ENCODE measurements at places on chromosomes 11 and 22.
A peak's percentile ranks its signal among the peaks of the same experiment; 100 is the strongest.

DNA sequence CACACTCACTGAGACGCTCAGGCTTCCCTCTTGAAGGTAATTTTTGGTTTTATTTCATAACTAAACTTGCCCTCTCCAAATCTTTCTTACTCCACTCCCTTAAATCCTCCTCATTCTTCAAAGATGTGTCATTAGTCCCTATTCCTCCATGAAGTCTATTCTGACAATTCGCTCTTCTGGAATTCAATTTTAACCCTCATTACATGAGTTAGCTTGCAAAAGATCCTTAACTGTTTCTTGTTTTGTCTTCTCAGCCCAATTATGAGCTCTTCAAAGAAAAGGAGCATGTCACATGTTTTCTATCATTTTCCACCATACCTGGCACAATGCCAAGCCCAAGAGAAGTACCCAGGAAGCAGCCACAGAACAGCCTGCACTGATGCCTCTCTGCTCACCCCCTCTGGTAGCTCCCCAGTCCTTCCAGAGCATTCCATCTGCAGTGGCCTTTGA is 13.0 kb downstream of the GALNT18 start:
- DNase-seq = no peak

GRCh38 chr11:70651031-70651430 is 252.7 kb downstream of the CTTN start:
- DNase-seq = no peak

DNA sequence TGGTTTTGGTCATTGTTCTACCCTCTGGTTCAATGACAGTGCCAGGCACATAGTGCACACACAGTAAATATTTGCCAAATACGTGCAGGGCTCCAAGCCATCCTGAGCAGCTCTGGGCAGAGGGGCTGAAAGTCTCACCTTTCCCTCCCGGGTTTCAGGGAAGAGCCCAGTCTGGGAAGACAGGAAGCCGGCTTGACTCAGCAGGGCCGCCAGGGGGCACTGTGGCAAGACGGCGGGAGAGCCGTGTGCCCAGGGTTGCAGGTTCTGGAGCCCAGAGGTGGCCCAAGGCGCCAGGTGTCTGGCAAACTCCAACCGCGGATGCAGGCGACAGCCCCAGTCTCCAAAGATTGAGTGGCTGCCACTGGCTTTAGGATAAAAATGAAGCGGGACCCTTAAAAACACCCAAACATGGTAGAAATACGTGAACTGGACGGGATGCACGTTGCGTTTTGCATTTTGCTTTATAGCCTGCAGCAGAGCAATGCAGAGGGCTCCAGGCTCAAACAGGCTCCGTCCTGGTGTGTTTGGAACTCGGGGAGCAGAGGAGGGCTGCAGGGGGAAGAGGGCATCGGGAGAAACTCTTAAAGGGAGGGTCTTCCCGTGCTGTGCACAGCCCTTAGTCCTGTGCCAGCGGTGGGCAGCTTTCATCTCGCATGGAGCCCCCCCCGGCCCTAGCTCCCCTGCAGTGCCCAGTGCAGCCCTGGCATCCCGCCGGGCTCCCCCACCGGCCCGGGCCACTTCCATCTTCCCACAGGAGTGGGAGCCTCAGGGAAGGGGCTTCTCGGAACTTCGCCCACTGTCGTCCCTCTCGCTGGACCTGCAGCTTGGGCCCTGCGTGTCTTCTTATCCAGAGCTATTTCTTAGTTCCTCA is 10.7 kb downstream of the KRTAP5-5 start:
- peak; percentile 39 for DNase-seq

- no peak for DNase-seq
These were observed 167.2 kb downstream of the TRIM29 start for GRCh38 chr11:119970555-119971304.

- DNase-seq = no peak
These were observed 55.5 kb upstream of the USP47 start for GRCh38 chr11:11786234-11786633.

GRCh38 chr22:48098921-48099245 is 1336.4 kb downstream of the TBC1D22A start:
- DNase-seq = no peak

- no peak for DNase-seq
These were observed 109.1 kb downstream of the MED15 start for GRCh38 chr22:20616451-20617043.

Data from activated CD4-positive, alpha-beta T cell treated with anti-CD3 and anti-CD28 coated beads for 48 hours (primary cell).